ENCODE measurements at places on chromosomes 3 and 15. TPM values are rescaled to one million over a fixed set of nuclear protein-coding genes. Genes with fewer than 3 reads are reported as not detected.

TUSC7 gene
- not detected for total RNA-seq

SH2D7 gene
- total RNA-seq: not detected

GPD1L gene
- total RNA-seq: 14.9 TPM

KPNA1 gene
- total RNA-seq: 27.2 TPM

OXTR gene
- total RNA-seq: 4.3 TPM

CCR1 gene
- not detected for total RNA-seq

TLE3 gene
- 58.6 TPM for total RNA-seq

FBXO40 gene
- total RNA-seq: not detected

ABI3BP gene
- total RNA-seq: 5.0 TPM

HHATL gene
- total RNA-seq: not detected

MBNL1 gene
- 132 TPM for total RNA-seq

TPRG1 gene
- 0.13 TPM for total RNA-seq

NOX5 gene
- 0.39 TPM for total RNA-seq

TMEM212 gene
- total RNA-seq: not detected
